ENCODE measurements at places on chromosomes 16 and 17.
A peak's percentile ranks its signal among the peaks of the same experiment; 100 is the strongest.

DNA sequence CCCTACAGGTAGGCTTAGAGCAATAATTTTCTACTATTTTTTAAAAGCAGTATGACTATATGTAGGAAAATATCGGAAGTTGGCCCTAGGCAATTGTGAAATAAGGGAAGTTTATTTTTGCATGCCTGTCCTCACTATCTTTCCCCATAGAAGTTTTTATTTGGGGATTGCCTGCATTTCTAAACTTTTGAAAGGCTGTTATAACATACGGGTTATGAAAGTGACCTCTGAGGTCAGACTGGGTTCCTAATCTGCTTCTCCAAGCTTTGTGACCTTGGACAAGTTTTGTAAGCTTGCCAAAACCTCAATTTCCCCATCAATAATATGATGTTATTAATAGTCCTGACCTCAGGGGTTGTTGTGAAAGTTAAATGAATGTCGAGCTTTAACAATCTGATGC is 67.1 kb downstream of the ARHGAP44 start:
- DNase-seq, result no peak

DNA sequence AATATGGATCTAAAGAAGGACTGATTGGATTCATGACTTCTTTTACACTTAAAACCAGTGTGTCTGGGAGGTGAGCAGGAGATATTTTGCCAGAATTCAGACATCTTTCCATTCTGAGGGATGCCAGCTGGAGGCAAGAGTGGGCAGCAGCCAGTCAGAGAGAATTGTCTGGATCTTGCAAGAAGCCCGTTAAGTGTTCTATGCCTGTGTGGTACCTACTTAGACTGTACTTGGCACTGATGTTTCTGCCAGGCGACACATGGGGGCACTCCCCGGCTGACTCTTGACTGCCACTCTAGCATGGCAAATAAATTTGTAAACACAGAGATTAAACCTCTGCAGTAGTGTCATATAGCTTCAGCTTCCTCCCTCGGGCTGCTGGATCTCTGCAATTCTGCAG is 247.7 kb downstream of the UTP18 start:
- DNase-seq, result no peak

- no peak for DNase-seq
Observed at GRCh38 chr17:64399071-64399766, 8.6 kb upstream of the PECAM1 start.

DNA sequence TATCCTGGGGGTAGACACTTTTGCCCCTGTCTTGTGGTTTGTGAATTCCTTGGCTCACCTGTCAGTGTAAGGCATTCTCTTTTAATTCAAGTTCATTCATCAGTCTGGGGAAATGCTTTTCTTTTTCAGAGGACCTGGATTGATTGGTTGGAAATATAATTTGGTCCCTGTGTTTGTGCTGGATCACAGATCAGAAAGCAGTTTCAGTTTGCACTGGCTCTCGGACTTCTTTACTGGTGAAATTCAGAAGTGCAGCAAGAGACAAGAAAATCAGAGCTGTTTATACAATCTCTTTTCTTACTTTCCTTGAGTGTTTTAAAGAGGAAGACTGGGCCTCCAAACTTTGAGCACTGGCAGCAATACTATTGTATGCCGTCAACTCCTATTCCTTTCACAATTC is 161.8 kb upstream of the KCNJ16 start:
- DNase-seq, result no peak

DNA sequence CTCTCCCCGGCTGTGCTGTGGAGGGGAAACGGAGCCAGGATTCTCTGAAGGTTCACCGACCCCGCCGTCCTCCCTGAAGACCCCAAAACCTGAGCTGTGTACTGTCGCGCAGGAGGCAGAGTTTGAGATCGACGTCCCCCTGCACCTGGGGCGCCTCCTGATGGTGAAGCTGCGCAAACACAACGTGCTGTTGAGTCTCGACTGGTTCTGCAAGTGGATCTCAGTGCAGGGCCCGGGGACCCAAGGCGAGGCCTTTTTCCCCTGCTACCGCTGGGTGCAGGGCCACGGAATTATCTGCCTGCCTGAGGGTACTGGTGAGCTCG is 62.6 kb upstream of the TEKT1 start:
- peak; percentile 6 for DNase-seq

- no peak for DNase-seq
Observed at GRCh38 chr16:69651217-69651616, 75.1 kb downstream of the NQO1 start.

DNA sequence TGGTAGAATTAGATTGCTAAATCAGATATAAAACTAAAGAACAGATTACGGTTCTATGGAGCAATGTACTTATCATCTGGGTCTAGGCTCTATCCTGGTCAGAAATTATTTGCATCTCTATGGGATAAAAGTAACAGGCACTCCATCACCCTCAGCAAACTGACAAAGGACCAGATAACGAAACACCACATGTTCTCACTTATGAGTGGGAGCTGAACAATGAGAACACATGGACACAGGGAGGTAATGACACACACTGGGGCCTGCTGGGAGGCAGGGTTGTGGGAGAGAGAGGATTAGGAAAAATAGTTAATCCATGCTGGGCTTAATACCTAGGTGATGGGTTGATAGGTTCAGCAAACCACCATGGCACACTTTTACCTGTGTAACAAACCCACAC is 61.9 kb downstream of the MPHOSPH6 start:
- DNase-seq, result no peak

DNA sequence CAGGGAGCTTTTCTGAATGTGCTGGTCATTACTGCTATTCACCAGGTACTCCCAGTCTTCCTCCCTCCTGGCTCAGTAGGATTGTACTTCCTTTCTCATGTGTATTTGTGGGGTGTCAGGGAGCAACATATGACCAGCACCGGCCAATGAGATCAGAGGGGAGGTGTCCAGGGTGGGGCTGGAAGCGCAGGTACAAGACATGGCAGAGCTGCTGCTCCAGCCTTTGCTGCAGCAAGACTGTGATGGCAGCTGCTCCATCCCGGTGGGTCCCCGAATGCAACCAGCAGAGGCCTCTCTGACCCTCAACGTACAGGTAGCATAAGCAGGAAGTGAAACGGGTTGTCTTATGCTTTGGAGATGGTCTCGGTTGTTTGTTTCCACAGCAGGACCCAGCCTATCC is 53.8 kb upstream of the CACNG5 start:
- DNase-seq, result no peak

DNA sequence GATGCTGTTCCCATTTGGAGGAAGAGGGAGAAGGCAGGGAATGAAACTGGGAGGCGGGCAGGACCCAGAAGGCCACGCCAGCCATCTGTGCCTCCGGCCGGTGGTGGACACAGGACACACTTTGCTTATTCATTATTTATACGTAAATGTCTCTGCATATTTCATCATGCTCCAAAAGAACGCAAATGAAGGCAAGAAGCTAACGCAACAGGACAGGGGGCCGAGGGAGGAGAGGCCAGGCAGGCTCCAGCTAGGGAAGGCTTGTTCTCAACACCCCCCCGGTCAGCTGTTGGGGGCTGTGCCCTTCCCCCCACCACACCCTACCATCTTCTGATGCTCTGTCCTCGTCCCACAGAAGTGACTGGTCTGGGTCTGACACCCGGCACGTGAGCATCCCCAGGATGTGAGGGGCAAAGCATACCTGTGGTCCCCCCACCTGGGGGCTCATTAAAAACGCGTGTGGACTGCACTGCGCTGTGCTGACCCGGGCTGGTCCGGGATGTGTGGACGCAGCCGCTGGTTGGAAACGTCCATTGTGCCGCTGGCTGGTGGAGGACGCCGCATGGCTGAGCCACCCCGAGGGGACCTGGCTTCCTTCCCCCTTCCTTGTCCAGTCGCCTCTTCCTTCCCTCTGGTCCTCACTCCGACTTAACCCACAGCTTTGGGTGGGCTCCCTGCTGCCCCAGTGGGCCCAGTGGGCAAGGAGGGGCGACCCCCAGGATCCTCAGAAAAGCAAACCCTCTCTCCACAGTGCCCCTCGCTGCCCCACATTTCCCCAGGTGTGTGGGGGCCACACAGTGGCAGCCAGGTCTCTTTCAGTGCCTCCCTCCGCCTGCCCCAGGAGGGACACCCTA is 46.4 kb upstream of the ENPP7 start:
- DNase-seq, result no peak

- DNase-seq, result no peak
Observed at GRCh38 chr17:17893801-17894644, 57.2 kb upstream of the SREBF1 start.

GRCh38 chr17:77453613-77454241 is 313.0 kb downstream of the SEC14L1 start:
- no peak for DNase-seq

- DNase-seq, result no peak
Observed at GRCh38 chr17:11565591-11565990, 32.7 kb upstream of the DNAH9 start.

DNA sequence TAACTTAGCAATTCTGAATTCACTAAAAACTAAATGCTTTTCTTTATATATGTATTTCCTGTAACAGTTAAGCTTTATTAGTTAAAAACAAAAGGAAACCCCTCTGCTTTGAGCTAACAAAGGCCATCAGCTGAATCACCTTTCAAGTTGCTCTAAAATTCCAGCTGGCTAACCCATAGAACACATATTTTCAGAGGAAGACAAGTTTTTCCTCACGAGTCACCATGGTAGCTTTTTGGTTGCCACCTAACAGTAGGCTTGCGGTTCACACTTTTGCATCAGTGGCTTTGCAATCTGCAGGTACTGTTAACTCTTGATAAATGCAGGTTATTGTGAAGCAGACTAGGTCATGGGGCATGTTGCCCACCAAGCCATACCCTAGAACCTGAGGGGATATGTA is 57.6 kb upstream of the IRX5 start:
- no peak for DNase-seq

DNA sequence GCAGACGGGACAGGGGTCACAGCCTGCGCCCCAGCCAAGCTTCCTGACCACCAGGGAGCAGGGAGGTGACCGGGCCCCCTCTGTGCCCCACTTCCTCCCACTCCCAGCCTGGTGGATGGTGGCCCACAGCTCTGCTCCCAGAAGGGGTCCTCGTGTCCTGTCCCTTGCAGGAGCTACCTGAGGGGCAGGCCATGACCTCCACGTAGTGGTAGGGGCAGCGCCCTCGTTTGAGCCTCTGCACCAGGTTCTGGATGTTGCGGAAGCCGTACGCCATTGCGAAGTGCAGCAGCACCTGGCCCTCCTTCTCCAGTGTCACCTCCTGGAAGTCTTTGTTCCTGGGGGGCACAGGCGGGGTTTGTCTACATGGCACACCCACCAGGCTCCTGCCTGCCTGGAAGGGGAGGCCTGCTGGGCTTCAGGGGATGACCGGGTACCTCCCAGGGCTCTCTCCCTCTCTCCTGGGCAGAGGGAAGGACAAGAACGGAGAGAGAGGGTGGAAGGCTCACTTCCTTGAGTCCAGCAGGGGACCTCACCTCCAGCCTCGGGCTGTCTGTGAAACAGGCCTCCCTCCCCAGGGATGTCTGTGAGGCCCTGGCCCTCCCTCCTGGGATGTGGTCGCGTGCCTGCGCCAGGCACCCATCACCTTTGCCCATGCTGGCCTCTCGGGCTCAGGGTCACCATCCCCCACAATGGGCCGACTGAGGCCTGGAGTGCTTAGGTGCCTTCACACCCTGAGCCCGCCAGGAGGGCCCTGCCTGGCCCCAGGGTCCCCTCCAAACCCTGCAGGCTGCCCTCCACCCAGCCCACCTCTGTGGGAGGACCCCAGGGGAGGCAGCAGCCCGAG is 4.0 kb downstream of the HAGHL start:
- no peak for DNase-seq

GRCh38 chr17:61200339-61200715 is 199.3 kb upstream of the TBX2 start:
- no peak for DNase-seq

- no peak for DNase-seq
Observed at GRCh38 chr17:77885678-77886386, 72.7 kb upstream of the TNRC6C start.

DNA sequence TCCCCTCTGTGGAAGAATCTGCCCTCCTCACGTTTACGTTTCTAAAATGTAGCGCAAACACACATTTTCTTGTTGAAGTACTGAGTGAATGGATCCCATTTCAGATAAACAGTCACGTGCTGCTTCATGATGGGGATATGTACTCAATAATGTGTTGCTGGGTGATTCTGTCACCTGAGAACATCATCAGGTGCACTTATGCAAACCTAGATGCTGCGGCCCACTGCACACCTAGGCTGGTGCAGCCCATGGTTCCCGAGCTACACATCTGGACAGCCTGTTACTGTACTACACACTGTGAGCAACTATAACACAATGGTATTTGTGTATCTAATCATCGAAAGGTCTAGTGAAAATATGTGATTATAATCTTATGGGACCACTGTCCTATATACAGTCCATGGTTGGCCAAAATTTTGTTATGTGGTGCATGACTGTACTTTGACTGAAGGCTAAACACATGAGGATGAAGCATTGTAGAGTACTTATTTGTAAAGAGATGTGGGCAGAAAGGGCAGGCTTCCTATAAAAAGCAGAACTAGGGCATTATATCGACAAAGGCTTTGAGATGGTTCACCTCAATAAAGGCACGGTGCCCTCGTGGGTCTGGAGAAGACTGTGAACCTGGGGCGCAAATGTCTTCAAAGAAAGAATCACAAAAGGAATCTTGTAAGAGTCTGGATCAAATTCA is 26.3 kb downstream of the MARF1 start:
- no peak for DNase-seq

DNA sequence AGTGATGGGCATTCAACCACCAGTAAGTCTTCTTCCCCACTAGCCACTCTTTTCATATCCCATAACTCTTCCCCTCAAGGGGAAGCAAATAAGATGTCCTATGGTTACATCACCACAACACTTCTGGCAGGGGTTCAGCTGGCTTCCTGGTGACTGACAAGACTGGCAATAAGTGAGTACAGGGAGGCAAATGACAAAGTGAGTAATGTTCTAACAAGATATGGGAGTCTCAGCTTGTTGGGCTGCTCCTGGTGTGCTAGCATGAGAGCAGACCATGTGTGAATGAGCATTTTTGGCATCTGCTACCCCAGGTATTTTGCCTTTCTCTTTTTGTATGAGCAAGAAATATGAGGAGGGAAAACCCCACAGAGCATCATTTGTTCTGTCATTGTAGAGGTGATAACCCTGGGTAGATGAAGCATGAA is 9.9 kb downstream of the TMIGD1 start:
- DNase-seq, result peak; percentile 33

- DNase-seq, result no peak
Observed at GRCh38 chr17:81898029-81898866, 3.8 kb upstream of the NPB start.

DNA sequence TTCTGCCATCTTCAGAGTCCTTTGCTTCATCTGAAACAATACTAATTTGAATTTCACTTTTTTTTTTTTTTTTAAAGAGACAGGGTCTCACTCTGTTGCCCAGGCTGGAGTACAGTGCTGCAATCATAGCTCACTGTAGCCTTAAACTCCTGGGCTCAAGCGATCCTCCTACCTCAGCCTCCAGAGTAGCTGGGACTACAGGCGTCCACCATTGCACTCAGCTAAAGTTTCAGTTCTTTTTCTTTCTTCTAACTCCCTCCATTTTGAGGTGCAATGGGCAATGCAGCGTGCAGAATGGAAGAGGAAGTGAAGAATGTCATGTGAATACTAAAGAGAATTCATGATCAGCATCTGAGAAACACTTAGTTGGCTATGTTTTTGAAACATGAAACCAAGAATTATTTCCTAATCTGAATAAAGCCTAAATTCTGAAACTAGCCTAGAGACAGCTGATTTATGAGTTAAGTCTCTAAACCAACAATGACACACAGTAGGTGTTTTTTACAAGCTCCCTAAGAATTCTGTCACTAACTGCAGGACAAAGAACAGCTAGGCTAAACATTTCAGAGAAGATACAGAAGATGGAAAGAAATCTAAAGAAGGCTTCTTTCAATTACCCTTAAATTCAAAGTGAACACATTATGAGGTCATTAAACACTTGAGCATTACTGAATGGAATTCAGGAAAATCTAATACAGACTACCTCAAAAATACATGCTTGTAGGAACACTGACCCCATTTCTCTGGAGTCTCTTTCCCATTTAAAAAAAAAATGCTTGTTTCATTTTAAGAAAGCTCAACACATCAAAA is 21.0 kb downstream of the SNN start:
- no peak for DNase-seq

All from activated T-cell treated with anti-CD3 and anti-CD28 coated beads for 24 hours (primary cell).